ENCODE measurements at places on chromosomes 5 and 9.
A peak's percentile ranks its signal among the peaks of the same experiment; 100 is the strongest.

DNA sequence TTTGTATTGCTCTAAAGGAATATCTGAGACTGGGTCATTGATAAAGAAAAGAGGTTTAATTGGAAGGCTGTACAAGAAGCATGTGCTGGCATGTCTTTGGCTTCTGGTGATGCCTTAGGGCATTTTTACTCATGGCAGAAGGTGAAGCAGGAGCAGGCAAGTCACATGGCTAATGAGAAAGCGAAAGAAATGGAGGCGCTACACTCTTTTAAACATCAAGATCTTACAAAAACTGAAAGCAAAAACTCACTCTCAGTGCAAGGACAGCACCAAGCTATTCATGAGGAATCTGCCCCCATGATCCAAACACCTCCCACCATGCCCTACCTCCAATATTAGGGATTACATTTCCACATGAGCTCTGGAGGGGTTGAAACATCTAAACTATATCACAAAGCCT is 1458.8 kb upstream of the ACO1 start:
- no peak for DNase-seq

DNA sequence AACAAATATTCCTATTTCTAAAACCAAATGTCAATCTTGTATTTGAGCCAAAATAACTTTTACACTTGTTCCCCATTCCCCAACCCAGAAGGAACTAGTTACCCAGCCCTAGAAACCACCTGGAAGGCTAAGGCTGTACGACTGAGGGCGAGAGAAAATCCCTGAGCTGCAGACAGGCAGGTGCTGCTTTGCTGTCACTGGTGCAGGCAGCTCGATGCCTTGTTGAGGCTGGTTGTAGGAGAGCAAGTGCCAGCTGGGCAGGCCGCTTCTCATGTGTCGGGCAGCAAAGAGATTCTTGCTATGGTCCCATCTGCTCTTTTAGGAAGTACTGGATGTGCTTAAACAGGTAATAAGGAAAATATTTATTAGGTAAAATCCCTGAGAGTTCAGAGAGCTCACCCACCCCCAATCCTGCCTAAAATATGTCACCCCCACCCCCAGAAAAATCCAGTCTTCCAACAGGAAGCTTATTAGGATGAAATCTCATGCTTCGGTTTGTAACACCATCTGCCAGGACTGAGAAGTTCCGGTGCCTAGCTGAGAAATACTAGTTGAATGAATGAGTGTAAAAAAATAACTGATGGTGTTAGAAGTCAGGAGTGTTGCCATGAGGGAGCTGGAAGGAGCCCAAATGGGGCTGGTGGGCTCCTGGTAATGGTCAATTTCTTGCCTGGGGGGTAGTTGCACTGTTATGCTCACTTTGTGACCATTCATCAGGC is 91.1 kb upstream of the DMRT1 start:
- DNase-seq: no peak

- DNase-seq: no peak
These were observed 7.3 kb upstream of the FCN1 start for GRCh38 chr9:134925011-134925511.

DNA sequence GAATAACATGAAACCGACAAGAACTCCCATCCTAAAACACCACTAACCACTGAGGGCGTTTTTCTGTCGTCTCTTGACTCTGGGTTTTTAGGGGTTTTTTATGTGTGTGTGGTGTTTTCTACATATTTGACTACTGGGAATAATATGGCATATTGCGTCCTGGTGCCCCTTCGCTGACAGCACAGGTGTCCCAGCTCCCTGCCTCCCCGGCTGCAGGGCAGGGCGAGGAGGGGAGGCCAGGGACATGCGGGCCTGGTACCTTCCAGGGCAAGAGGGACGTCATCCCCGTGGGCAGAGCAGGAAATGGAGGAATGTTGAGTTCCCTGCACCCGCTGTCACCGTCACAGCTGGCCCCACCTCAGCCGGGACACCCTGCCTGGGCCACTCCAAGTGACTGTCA is 34.8 kb downstream of the VAV2 start:
- no peak for DNase-seq

- no peak for DNase-seq
These were observed 75.2 kb downstream of the RICTOR start for GRCh38 chr5:38999037-38999436.

GRCh38 chr5:68239487-68239886 is 23.9 kb downstream of the PIK3R1 start:
- DNase-seq: peak; percentile 74

DNA sequence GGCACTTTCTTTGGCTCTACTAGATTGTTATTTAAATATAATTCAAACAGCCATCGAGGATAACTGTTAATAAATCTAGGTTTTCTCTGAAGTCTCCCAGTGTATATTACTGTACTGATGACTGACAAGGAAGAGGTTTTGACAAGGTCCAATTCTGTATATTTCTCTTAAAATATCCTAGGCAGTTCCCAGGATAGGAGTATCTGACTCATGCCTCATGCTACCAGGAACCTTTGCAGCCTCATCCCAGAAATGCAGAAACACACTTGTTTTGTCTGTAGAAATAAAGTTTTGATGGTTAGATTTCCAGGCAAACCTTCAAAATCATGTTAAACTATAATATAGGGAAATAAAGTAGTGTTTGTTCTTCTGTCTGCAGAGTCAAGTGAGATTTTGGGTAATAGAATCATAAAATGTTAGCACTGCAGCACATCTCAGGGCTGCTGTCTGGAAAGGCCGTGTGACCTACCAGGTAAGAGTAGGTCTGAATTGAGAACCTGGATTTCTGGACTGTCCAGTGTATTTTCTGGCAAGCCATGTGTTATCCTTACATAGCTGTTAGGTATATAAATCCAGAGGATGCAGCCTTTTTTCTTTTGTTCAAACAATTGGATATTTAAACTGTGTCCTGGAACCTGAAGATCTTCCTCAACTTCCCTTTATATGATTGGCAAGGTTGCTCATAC is 8.3 kb downstream of the UBE2D2 start:
- DNase-seq: no peak

DNA sequence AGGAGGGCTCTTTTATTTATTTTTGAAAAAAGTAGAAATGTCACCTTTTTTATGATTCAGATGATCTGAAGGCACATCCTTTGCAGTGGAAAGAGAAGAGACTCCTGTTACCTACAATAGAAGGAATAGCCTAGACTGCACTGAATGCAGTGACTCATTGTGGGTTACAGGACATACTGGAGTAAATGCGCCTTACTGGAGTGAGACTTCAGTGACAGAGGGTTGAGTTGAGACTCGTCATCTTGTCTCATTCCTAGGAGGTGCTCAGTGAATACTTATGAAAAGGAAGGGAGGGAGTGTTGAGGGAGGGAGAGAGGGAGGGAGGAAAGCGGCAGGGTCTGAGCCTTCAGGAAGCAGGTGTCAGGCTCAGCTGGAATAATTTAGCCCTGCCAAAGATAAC is 25.2 kb downstream of the ANKRA2 start:
- no peak for DNase-seq

DNA sequence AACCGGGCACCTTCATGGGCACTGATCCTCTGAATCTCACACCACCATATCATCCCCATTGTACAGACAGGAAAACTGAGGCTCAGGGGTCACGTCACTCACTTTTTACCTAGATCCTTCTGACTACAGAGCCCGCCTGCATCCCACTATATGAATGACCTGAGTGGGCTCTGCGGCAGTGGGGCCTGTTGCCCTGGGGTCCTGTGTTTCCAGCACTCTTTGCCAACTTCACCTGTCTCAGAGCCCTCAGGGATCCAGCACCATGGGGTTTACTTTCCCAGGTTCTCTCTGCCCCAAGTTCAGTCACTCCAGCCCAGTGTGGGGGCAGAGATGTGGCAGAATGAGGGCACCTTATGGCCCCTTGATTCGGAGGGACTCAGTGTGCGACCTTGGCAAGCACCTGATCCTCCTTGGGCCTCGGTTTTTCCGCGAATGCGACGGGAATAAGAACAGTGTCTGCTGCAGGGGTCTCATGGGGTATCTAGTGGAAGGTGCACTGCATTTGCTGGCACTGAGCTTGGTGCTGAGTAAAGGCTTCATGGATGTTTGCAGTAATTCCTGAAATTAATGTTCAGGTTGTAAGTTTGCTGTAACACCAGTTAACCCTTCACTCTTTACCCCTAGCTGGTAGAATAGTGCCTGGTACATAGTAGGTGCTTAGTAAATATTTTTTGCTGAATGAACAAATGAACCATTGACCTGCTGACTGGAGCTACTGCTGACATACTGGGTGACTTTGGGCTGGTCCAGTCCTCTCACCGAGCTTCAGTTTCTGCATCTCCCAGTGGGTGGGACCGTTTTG is 47.1 kb upstream of the BOD1 start:
- DNase-seq: no peak

DNA sequence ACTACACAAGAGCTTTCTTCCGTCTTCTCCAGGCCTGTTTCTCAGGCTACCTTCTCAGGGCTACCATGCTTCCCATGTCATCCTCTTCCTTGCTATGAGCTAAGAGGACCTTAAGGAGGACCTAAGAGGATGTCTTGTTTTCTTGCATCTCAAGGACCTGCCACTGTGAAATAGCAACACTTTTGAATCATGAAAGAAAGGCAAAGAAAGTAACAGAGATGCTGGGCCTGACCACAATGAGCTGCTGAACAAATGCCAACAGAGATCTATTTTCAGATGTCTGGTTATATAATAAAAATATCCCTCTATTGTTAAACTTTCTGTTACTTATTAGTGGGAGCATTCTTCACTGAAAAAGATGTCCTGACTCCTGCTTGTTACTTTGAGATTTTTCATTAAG is 36.7 kb upstream of the ANXA1 start:
- no peak for DNase-seq

- no peak for DNase-seq
These were observed 10.5 kb downstream of the SNAPC3 start for GRCh38 chr9:15433191-15433590.

- no peak for DNase-seq
These were observed 339.7 kb downstream of the NTRK2 start for GRCh38 chr9:85009251-85009650.

- no peak for DNase-seq
These were observed 13.0 kb downstream of the BARX1 start for GRCh38 chr9:93942161-93942560.

DNA sequence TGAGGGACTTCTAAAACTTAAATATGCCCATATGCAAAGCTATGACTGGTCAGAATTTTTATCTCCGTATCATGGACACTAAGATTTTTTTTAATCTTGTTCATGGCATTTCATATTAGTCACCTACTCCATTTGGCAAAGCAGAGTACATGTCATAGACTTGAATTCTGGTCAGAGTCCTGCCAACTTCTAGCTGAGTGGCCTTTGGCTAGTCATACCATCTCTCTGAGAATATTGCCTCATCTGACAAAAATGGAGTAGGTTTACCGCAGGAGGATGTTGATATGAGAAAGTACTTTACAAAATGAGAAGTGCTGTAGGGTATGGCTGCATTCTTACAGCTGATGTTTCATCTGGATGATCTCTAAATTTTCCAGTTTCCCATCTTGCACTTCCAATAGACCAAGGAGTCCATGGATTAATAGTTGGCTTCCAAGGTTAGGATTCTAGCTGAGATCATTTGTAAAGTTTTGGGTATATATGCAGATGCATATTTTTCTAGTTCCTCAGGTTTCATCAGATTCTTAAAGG is 150.8 kb upstream of the NR3C1 start:
- no peak for DNase-seq

- no peak for DNase-seq
These were observed 42.4 kb upstream of the TMEM250 start for GRCh38 chr9:136160995-136161610.

DNA sequence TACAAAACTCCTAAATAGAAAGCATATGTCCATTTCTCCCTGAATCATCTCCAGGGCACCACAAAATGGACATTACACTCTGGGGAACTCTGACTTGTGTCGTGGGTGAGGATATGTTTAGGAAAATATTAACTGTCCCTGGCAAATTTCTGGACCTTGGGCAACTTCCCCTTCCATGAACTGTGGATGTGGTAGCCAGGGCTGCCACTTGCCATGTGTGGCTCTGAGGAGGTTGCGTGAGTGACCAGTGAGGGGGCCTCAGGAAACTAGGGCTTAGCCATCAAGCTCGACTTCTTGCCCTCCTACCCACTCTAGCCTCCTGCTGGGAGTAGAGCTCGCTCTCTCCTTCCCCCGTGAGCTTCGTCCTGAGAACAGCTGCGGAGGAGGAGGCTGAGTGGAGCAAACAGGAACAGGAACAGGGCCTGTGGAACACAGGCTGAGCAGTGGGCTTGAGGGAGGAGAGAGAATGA is 13.8 kb upstream of the STC2 start:
- DNase-seq: no peak
